ENCODE measurements at places on chromosomes 5 and 9.

- no peak for DNase-seq
Observed at GRCh38 chr9:70479880-70480291, 65.4 kb upstream of the KLF9 start.

- DNase-seq = no peak
Observed at GRCh38 chr9:87436716-87437115, 61.0 kb upstream of the DAPK1 start.

DNA sequence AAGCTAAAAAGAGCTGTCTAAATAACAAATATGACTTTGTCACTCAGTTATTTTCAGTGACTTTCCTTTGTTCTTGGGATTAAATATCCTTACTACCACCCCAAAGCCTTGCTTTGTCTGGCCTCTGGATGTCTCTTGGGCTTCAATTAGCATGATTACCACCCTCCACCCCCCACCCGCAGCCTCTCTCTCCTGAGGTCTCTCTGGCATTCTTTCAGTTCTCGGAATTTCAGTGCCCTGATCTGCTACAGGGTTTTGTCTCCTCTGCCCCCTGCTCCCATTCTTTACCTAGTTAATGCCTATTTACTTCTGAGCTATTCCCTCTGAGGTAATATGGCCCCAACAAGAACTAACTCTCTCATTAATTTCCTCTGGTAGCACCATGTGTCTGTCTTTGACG is 376.4 kb downstream of the DEPDC1B start:
- DNase-seq = no peak

GRCh38 chr9:35518981-35519679 is 29.2 kb downstream of the RUSC2 start:
- DNase-seq = no peak

- no peak for DNase-seq
Observed at GRCh38 chr5:73529081-73529480, 30.8 kb downstream of the BTF3 start.

GRCh38 chr9:134153450-134153849 is 10.9 kb downstream of the RNU6ATAC start:
- no peak for DNase-seq

DNA sequence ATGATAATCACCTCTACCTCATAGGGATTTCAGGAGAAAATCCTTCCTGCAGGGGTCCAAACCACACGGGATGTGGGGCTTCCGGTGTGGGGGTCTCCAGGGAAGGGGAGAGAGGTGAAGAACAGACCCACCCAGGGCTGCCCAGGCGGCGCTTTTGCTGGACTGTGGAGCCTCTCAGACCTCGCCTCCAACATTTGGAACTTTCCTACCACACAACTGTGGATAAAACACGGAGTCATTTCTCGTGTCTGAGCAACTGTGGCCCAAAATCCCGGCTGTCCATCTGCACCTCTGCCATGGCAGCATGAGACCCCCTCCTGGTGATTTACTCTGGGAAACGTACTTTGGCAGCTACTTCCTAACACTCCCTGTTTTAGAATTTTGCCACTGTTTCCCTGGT is 307.8 kb upstream of the IRX4 start:
- DNase-seq = no peak

- DNase-seq = no peak
Observed at GRCh38 chr5:92337772-92338234, 954.7 kb upstream of the ARRDC3 start.

DNA sequence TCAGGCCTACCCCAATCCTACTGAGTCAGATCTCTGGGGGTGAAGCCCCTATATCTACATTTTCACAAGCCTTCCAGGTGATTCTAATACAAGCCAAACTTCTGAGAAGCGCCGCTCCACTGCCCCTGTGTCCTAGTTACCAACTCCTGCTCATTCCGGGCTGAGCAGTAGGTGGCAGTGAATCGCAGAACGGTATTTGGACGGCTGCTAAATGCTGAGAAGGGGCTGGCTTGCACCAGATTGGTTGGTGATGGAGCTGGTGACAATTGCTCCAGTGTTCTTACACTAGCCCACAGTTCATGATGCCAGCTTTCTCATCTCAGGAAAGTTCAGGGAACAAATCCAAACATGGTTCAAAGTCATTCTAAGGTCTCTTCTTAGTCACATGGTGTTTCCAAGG is 31.1 kb upstream of the FGF1 start:
- DNase-seq = peak; percentile 44

- peak; percentile 92 for DNase-seq
Observed at GRCh38 chr5:180809403-180810209, 7.0 kb upstream of the MGAT1 start.
